ENCODE measurements at places on chromosomes 3 and 15.

GRCh38 chr3:182715006-182715405 lies 78.3 kb upstream of the ATP11B start:
- no peak for DNase-seq

- DNase-seq: no peak
Observed at GRCh38 chr3:21020681-21021080, 730.3 kb downstream of the ZNF385D start.

- DNase-seq: no peak
Observed at GRCh38 chr3:55243678-55244077, 243.4 kb downstream of the WNT5A start.

DNA sequence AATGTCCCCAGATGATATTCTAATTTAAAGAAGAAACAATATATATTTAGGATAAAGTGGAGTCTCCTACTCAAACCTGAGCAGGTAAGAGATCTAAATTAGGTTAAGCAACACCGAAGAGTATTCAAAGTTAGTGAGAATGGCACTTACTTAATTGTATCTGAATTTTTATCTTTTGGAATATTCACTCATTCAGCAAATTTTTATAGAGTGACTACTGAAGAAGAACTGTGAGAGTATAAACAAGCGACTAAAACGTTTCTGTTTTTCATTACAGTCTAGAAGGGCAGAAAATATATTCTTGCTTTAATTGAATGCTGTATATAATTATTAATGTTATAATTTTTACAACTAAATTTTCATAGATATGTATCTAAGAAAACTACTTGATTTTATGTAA lies 567.7 kb upstream of the TBL1XR1 start:
- DNase-seq: no peak

GRCh38 chr15:74328331-74329056 lies 39.0 kb downstream of the CYP11A1 start:
- DNase-seq: no peak

DNA sequence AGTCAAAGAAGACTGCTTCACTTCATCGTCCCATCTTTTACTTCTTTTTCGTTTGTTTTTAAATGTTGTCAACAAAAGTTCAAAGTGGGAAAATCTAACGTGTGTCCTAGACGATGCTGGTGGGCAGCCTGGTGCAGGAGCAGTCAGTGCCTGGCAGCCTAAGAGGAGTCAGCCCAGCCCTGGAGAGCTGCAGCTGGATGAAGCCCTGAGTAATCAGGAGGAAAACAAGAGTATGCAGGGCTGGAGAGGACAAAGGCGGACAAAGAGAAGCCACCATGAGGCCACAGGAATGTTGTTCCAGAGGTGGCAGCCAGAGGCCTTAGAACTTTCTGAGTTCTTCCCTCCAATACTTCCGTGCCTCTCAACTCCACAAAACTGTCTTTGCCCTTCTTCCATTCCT lies 5.7 kb downstream of the ADAMTS17 start:
- DNase-seq: no peak

DNA sequence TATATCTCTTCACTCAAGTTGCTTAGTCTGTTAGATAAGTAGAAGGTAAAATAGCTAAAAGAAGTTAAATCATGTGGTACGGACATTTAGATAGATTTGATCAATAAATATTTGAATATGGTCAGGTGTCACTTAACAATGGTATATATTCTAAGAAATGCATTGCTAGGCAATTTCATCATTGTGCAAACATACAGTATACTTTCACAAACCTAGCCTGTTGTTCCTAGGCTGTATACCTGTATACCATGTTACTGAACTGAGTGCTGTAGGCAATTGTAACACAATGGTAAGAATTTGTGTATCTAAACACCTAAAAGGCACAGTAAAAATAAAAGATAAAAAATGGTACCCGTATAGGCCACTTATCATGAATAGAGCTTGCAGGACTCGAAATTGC lies 112.8 kb upstream of the CGNL1 start:
- DNase-seq: no peak

All from anterior cingulate cortex (tissue), 58 donors.